ENCODE measurements at places on chromosomes 6 and 20.

DNA sequence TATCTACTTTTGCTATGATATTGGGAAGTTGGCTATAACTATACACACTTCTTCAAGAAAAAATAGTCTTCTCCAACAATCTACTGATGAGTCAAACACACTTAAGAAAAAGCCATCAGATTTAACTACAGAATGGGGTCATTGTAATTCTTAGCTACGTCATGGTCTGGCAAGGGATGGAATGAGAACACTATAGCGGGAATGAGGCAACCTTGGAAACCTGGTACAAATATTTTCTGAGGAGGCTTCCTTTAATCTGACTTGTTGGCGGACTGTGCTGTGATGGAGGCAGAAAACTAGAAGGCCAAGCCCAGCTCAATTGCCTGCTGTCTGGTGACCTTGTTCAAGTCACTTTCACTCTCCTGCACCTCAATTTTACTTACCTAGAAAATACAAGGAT lies 586.8 kb upstream of the JAG1 start:
- DNase-seq, result no peak

- DNase-seq, result peak; percentile 81
Measured at GRCh38 chr6:34813028-34813713, 21.3 kb downstream of the BLTP3A start.

- peak; percentile 96 for DNase-seq
Measured at GRCh38 chr6:108159981-108160380, 5.8 kb upstream of the NR2E1 start.

- no peak for DNase-seq
Measured at GRCh38 chr6:101126501-101126900, 245.4 kb upstream of the ASCC3 start.

GRCh38 chr20:50107086-50107660 lies 5.8 kb downstream of the UBE2V1 start:
- DNase-seq, result no peak

GRCh38 chr6:3665608-3666007 lies 85.9 kb downstream of the PXDC1 start:
- DNase-seq, result peak; percentile 31

DNA sequence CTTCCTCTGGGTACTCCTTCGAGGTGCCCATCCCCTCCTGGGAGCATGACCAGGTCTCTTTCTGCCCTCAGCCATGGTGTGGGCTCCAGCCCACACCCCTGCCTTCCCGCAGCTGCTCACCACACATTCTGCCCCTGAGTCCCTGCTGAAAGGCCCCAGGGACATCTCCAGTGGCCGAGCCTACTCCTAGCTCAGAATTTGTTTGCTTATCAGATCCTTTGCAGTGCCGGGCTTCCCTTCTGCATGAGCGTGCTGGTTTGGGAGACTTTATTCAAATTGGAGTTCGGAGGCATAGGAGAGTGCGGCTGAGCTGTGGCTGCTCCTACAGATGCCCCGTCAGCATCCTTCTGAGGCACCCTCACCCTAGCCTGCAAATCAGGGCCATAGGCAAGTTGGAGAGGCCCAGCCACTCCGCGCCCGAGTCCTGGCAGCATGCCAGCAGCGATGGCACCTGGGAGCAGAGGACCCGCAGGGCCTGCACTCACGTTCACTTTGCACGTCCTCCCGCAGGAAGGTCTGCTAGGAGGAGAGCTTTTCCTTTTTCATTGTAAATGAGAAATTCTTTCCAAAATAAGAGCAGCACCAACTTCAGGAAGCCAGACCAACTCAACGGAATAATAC lies 327.3 kb downstream of the QKI start:
- DNase-seq, result peak; percentile 67

DNA sequence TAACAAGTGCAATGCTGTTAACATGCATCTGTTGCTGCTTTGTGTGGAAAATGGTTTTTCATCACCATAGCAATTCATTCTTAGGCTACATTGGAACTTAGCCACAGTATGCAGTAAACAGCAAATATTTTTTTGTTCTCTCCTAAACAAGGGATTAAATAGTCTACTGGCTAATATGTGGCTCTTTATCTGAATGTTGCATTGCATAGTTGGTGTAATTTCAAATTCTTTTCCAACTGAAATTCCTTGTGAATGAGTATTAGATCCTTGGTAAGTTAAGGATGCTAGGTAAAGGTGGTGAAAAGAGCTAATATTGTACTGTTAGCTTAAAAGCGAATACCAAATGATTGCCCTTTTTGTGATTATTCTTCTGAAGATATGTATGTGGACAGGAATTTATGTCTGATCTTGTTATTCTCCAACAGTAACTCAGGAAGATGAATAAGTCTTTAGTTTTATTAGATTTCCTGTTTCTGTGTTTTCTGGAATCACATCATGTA lies 958 bp downstream of the MLIP start:
- no peak for DNase-seq

GRCh38 chr20:44018259-44018941 lies 103.7 kb downstream of the TOX2 start:
- DNase-seq, result peak; percentile 90

GRCh38 chr6:21438986-21439352 lies 154.6 kb upstream of the SOX4 start:
- DNase-seq, result no peak

GRCh38 chr20:56826705-56827665 lies 197.9 kb downstream of the TFAP2C start:
- DNase-seq, result no peak

DNA sequence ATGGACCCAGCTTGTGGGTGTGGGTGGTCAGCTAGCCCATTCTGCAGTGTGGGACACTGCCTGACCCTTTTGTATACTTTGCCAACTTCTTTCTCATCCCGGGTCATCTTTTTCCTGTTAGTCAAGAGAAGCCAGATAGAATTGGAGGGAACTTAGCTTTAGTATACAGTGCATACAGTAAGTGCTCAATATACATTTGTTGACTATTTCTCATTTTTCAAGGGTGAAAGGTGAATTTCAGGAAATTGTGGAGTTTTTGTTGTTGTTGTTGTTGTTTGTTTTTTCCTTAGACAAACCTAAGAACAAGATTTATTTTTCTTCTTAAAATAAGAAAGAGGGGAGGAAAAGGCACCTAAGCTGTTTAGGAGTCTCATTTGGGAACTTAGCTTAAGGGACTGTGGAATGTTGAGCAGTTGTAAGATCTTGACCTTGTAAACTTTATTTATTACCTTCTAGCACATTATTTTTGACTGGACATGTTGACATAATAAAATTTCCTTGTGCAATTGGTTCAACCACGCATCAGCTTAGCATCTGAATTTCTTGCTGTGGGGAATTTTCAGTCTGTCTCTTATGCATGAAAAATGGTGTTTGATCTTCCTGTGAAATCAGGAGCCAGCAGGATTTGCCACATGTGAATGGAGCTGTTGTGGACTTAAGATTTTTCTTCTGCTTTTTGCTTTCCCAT lies 113.6 kb downstream of the ARID1B start:
- no peak for DNase-seq

- no peak for DNase-seq
Measured at GRCh38 chr6:12200761-12201160, 89.4 kb upstream of the EDN1 start.

- peak; percentile 82 for DNase-seq
Measured at GRCh38 chr6:134870677-134871498, 79.0 kb downstream of the ALDH8A1 start.

GRCh38 chr20:51734876-51735720 lies 33.1 kb downstream of the ATP9A start:
- peak; percentile 86 for DNase-seq

DNA sequence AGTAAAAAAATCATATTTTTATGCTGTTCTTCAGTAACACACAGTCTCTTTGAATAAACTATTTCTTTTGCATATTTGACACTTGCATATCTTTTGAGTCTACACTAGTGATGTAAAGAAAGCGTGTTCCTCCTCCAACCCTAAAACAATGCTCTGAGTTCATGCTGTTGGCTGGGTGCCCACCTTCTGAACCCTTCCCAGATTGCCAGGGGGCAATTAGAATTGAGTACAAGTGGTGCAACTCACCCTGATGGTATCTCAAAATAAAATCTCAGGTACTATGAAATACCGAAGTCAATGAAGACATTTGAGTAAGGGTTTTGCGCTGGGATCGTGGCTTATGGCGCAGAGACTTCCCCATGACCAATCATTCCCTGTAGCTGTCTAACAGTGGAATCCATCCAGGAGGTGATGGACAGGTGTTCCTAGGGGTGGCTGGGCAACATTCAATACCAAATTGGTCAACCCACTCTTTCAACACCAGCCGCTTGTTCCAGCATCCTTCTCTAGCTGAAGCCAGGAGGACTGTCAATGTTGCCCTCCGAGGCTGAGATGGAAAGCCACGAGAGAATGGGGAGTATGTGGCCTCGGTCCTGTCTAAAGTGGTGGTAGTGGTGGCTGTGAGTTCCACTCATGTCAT lies 94.4 kb upstream of the ZNFX1 start:
- DNase-seq, result peak; percentile 57
